ENCODE measurements at places on chromosomes 2 and 18.

DNA sequence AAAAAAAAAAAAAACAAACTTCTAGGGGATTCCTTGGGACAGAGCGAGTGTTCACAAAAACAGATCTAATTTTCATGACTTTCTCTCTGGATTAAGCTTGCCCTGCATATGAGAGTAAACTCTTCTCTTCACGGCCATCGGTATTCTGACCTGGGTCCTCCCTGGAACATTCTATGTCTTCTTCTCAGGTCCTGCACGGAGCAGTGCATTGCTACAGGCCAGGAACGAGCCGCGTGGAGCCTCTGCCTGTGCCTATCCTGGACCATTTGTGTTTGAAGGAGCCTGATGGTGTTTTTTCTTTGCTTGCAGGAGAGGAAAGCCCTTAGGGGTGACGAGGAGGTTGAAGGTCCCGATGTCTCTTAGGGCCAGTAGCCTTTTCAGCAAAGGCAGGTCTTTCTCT is 1.8 kb upstream of the OXER1 start:
- no peak for DNase-seq

DNA sequence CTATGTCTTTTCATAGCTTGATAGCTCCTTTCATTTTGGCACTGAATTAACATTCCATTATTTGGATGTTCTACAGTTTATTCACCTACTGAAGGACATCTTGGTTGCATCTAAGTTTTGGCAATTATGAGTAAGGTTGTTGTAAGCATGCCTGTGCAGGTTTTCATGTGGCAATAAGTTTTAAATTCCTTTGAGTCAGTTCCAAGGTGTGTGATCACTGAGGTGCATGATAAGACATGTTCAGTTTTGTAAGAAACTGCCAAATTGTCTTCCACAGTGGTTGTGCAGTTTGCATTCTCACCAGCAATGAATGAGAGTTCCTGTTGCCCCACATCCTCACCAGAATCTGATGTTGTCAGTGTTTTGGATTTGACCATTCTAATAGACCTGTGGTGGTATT is 24.2 kb downstream of the XDH start:
- DNase-seq = no peak

DNA sequence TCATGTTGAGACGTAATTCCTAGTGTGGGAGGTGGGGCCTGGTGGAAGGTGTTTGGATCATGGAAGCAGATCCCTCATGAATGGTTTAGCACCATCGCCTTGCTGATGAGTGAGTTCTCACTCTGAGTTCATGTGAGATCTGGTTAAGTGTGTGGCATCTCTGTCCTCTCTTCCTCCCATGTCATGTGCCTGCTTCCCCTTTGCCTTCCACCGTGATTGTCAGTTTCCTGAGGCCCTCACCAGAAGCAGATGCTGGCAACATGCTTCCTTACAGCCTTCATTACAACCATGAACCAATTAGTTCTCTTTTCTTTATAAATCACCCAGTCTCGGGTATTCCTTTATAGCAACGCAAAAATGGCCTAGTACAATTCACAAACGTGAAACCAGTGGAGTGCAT is 14.6 kb upstream of the MCM6 start:
- no peak for DNase-seq

- no peak for DNase-seq
Measured at GRCh38 chr2:143371616-143372015, 242.4 kb downstream of the ARHGAP15 start.

- no peak for DNase-seq
Measured at GRCh38 chr2:241764275-241765241, 12.1 kb upstream of the GAL3ST2 start.

GRCh38 chr18:53745224-53745967 is 479.1 kb downstream of the MBD2 start:
- DNase-seq = no peak

DNA sequence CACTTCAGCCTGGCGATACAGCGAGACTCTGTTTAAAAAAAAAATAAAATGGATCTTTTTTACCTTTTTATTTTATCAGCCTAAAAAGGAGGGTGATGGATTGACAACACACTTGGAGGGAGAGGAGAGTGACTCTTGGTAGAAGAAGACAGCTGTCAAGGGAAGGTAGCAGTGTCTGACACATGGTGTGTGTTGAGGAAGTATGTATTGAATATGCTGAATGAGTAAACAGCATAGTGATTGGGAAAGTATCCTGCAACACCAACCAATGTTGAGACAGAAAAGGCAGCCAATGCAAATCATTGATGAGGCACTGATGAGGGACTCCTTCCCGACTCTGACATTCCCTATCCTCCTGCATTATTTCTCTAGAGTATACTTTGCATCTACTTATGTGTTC is 306.4 kb downstream of the LPIN1 start:
- DNase-seq = no peak

DNA sequence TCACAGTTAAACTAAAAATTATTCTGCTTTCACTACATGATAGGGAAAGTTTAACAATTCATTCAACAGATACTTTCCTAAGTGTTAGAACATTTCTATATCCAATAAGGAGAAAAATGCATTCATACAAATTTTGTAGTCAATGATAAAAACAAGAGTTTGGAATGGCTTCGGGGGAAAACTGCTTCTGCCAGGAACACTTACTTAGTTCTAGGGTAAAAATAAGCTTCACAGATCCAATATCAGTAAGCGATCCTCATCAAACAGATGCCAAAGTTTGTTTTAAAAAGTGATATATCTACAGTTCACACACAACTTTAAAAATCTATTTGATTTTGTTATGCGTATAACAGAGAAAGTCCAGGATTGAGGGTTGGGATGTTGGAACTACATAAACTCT is 199.7 kb downstream of the LRRTM4 start:
- no peak for DNase-seq

DNA sequence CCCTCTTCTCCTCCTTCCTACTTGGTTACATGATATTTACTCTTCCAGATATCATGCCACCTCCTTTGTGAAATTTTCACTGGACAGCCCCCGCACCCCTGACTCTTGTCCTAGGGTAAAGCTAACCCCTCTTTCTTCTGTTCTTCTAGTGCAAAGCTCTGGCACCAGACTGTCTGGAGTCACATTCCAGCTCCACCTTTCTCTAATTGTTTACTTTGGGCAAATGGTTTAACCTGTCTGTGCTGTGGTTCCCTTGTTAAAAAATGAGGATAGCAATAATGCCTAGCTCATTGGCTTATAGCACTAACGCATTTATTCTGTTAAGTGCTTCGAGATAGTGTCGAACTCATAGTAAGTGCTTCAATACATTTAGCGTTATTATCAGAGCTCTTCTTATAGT is 306.2 kb downstream of the ALK start:
- DNase-seq = no peak

- DNase-seq = no peak
Measured at GRCh38 chr2:205610437-205610836, 71.9 kb upstream of the NRP2 start.

GRCh38 chr2:68589963-68590362 is 53.4 kb upstream of the PROKR1 start:
- DNase-seq = no peak

DNA sequence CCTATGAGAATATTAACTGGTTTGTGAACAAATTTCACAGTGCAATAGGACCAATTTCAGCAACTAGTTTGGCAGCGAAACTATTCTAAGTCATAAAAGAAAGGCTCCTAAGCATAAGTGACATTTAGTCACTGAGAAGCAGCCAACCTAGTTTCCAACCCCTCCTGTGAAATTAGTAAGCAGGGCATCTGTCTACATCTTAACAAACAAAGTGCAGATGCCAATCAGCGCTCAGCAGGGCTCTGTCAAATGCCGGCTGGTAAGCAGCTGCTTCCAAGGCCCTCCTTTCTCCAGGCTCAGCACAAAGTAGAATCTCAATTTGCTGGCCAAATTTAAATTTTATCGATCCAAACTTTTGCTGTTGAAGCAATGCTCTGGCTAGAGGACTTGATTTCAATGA is 124.7 kb downstream of the ICOS start:
- DNase-seq = no peak

DNA sequence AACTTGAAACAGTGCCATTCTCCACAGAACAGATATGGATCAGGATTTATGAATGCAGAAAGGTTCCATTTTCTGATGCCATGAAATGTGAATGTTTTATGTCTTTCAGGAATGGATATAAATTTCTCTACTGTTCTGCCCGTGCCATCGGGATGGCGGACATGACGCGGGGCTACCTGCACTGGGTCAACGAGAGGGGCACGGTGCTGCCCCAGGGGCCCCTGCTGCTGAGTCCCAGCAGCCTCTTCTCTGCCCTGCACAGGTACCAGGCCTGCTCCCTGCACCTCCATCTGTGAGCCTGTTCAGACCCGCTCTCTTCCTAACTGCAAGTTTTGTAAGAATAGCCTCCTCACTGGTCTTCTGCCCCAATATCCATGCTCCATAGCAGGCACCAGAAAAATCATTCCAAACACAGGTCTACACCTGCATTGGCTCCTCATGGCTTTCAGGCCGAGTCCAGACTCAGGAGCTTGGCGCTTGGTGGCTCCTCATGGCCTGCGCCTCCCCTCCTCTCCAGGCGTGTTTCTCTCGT is 68.6 kb downstream of the LPIN1 start:
- no peak for DNase-seq

- no peak for DNase-seq
Measured at GRCh38 chr2:68272246-68272994, 20.1 kb upstream of the PPP3R1 start.

GRCh38 chr2:239605409-239605808 is 204.6 kb upstream of the HDAC4 start:
- DNase-seq = no peak

DNA sequence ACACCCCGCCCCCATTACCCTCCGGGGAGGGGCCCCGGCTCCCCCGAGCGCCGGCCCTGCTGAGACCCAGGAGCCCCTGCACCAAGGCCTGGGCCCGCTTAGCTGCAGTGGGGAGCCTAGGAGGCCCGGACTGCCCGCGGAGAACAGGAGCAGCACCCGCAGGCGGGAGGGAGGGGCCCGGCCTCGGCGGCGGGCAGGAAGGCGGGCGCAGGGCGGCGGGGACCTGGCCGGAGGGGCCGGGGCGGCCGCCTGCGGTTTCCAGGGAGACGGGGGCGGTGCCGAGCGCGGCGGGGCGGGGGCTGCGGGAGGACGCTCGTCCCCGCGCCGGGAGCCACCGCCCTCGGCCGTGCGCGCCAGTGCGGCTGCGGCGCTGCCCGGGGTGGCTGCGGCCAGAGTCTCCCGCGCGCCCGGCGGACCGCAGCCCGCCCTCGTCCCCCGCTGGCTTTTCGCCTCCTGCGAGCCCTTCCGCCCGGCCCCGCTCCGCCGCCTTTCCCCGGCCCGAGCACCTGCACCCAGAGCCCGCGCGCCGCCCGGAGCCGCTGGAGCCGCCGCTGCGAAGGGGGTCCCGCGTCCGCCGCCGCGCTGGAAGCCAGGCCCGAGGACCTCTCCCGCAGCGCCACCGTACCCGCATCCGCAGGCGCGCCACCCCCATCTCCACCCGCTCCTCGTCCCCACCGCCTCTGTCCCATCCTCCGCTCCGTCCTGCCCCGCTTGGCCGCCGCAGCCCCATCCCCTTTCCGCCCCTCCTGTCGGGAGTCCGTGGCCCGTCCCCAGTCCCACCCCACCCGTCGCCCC is 17.2 kb downstream of the GPC1 start:
- DNase-seq = no peak

- no peak for DNase-seq
Measured at GRCh38 chr2:14706201-14706600, 73.7 kb downstream of the LRATD1 start.

DNA sequence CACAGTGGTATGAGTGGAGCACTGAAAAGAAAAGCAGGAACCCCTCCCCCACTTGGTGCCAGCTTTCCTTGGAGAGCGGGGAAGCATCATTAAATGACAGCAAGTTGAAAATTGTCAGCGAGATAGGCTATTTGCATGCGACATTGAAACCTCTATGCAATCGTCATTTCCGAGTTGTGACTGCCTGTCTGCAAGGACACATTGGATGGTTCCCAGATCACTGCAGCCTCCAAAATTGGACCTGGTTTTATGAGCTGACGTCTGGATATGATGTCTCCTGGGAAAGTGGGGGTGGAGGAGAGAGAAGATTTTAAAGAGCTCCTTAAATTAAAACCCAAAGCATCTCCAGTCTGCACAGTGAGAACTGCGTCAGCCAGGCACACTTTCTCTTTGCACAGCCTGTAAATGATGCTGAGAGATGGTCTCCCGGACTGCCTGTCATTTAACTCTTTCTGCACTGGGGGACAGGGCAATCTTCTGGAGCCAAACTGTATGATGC is 57.8 kb upstream of the KIF5C start:
- peak; percentile 23 for DNase-seq

- DNase-seq = no peak
Measured at GRCh38 chr2:23453836-23454460, 69.0 kb downstream of the KLHL29 start.

DNA sequence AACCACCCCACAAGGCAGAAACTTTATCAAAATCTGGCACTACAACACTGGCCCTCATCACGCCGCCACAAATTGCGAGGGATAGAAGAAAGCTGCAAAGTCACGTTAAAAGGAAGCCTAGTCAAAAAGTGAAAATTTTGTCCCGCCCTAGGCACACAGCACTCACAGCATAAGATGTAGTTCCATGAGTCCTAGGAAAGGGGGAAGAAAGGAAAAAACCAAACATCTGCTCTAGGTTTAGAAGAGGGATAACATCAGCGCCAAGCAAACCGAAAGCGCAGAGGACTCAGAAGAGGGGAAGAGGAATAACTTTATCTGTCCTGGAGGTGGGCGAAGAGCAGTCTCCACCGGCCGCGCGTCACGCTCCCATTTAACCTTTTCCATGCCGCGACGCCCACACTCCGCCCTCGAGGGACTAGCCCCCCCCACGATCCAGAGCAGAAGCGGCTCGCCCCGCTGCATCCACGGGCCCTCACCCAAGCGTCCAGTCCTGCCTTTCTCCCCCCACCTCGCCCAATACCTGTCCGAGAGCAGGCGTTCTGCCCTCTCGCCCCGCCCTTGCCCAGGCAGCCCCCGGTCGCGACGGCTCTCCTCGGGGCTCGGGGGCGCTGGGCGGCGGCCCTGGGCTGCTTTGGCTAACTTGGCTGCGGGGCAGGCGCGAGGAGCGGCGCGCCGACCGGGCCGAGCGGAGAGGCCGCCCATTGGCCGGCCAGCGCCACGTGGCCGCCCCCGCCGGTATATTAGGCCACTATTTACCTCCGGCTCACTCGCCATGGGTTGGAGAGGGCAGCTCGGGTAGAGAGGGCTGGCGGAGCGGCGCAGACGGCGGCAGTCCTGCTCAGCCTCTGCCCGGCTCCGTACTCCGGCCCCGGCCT is at the start of gene HOXD1:
TSS of gene HOXD1 (plus strand) at position 770 of the 875 bp plus-strand sequence. CDS start 134 bp downstream, outside the sequence.
- DNase-seq = peak; percentile 62

DNA sequence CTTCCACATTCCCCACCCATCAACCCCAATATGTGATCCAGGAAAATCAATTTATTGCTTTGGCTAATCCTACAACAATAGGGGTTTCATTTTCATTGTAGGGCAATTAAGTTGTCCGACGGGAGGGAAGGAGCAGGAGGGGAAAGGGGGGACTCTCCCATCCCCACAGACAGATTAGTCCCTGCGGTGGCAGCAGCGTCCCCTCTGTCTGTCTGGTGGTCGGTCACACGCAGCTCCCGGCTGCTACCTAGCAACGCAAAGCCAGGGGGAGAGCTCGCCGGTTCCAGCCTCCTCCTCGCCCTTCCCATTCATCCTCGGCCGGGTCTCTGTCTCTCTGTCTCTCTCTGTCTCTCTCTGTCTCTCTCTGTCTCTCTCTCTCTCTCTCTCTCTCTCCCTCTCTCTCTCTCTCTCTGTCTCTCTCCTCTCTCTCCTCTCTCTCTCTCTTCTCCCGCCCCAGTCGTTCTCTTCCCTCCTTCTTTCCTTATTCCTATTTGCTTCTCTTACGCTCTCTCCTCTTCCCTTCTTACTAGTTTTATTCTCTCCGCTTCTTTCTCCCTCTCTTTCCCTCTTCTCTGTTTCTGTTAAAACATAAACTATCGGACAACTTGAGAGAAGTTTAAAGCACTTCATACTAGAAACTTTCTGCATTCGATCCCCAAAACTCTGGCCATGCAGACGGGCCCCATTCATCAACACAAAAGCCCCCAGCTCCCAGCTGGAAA is 1.2 kb downstream of the LRP2 start:
- DNase-seq = no peak
